ENCODE measurements at places on chromosomes 11 and 22. TPM values are rescaled to one million over a fixed set of nuclear protein-coding genes. Genes with fewer than 3 reads are reported as not detected.

GRCh38 chr22:32775957-32776356 lies 25.5 kb upstream of the TIMP3 start:
- no peak for DNase-seq

The KRTAP5-10 gene
- not detected for total RNA-seq

DNA sequence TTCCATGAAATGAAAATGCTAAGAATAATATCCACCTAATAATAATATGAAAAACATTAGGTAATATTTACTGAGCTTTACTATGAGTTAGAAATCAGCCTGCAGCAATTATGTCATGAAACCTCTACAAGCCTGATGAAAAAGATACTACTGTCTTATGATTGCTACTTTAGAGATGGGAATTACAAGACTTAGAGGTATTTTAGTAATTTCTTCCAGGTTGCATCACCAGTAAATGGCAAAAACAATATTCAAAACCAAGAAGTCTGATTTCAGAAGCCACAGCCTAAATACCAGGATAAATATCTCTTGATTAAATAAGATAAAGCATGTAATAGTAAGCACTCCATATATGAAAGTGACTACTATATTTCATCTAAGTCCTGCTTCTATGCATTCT lies 13.8 kb downstream of the OR5B21 start:
- no peak for DNase-seq

The MMP8 gene
- not detected for total RNA-seq

GRCh38 chr11:60786811-60787567 lies 1.9 kb downstream of the MS4A10 start:
- DNase-seq, result no peak

DNA sequence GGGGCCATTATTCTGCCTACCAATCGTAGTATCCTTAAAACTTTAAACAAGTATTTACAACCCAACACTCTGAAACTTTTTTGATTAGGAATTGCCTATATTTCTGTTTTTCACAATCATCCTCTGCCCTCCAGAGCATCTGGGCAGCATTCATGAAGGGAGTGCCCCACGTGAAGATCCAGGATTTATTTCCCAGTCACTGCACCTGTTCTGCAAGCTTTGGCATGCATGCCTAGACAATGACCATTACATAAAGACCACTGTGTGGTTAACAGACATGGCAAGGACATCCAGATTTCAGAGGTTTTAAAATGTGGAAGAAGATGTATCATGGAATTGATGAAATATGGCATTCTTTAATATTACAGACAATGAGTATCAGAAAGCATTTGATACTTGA lies 1083.8 kb downstream of the TBC1D22A start:
- DNase-seq, result no peak

- DNase-seq, result no peak
Measured at GRCh38 chr11:119772076-119772475, 43.1 kb upstream of the NECTIN1 start.

DNA sequence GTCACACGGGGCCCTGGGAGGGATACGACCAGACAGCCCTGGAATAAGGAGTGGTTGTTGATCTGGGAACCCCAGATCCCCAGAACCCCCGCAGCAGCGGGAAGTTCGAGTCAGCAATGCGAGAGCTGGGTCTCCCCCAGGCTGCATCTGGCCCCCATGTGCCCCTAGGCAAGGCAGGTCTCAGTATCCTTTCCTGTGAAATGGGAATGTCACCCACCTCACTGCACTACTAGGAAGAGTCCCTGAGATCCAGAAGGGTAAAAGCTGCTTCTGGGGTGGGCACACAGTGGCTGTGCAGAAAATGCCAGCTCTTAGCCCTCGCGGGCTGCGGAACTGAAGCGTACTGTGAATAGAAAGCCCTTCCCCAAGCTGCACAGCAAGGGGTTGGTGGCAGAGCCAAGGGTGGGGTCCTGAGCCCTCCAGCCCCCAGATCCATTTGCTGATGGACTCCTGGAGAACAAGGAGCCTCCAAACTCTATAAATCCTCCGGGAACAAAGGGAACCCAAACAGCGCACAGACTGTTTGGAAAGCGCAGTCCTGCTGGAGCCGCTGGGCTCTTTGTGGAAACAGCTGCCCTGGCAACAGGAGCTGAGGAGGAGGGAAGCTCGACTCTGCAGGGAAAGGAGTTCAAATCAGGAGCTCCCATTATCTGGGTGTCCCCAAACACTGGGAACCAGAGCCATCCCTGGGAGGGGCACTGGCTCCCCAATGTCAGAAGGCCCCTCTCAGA lies 68.2 kb upstream of the SHISAL1 start:
- DNase-seq, result no peak

DNA sequence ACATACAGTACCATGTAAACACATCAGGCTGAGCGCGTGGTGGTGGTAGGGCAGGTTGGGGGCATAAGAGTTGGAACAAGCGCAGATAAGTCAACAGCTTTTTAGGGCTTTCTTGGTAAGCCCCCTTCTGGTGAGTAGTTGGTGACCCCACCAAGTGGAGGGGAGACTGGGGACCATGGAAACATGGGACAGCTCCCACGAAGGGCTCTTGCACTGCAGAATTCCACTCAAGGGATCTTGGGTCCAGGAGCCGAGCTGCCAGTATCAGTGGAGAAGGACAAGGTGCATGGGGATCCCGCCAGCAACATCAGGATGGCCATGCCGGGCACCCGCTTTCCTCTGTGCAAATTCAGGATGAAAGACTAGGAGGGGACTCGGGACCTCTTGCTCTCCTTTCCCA lies 6.2 kb upstream of the APOA1 start:
- DNase-seq, result no peak

The TSGA10IP gene
- not detected for total RNA-seq

- DNase-seq, result no peak
Measured at GRCh38 chr22:48960576-48960975, 867.1 kb downstream of the BRD1 start.

- DNase-seq, result no peak
Measured at GRCh38 chr11:6327806-6328205, 7.5 kb upstream of the CAVIN3 start.

DNA sequence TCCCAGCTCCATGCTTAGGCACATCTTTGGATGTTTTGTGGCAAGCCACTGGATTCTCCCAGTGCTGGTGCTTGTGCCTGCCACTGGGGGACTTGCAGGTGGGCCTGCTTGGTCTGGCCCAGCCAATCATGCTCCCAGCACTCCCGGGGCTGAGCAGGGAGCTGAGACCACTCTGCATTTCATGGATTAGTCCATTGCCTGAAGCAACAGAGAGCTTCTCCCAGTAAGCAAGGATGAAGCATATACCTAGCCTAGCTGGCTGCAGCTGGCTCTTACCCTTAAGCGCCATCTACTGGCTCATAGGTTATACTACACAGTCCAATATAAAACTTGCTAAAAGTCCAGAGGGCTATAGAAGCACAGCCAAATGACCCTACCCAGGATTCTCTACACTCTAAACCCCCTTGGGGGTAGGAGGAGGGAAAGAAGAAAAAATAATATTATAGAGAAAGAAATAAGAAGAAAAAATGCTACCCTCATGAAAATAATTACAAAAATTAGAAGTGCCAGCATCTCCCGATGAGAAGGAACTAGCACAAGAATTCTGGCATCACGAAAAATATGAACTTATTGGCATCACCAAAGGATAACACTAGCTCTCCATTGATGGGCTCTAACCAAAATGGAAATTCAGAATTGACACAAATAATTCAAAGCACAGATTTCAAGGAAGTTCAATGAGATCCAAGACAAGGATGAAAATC lies 275.3 kb downstream of the C11orf87 start:
- no peak for DNase-seq

DNA sequence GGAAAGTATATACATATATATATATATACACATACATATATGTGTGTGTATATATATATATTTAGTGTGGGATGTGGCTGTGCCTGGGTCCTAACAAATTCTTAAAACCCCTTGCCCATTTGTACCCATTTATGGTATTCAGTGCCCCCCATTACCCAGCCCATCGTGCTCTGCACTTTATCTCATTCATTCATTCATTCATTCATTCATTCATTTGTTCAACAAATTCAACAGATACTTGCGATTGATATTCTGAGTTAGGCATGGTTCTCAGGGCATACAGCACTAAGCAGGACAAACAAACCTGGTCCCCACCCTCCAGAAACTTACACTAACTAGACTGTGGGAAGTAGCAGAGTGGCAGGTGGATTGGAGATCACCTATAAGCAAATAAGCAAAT lies 56.6 kb upstream of the LMO2 start:
- DNase-seq, result no peak

GRCh38 chr11:93569496-93569895 lies 26.3 kb upstream of the SMCO4 start:
- DNase-seq, result no peak

DNA sequence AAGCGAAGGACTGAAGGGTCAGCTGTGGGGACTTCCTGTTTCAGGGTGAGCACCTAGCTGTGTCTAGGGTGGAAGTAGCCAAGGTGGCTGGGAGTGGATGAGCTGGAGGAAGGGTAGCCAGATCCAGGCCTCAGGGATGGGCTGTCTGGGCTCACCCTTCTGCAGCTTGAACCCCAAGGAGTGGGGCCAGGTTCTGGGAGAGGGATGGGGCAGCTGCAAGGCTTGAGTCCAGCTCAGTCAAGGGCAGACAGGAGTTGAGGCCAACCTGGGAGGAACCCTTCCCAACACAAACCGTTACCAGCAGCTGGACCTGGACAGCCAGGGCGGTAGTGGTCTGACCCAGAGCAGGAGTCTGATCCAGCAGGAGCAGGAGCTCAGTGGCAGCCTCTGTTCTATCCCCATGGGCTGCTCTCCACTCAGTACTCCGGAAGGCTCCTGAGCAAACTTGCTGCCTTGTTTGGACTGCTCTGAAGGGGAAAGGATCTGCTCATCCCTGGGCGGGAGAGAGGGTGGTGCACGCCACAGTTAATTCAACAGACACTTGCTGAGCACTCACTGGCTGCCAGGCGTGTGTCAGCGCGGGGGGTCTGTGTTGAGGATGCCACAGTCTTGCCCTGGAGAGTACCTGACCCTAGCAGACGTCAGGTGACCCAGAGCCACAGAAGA lies 53.8 kb upstream of the THY1 start:
- no peak for DNase-seq

DNA sequence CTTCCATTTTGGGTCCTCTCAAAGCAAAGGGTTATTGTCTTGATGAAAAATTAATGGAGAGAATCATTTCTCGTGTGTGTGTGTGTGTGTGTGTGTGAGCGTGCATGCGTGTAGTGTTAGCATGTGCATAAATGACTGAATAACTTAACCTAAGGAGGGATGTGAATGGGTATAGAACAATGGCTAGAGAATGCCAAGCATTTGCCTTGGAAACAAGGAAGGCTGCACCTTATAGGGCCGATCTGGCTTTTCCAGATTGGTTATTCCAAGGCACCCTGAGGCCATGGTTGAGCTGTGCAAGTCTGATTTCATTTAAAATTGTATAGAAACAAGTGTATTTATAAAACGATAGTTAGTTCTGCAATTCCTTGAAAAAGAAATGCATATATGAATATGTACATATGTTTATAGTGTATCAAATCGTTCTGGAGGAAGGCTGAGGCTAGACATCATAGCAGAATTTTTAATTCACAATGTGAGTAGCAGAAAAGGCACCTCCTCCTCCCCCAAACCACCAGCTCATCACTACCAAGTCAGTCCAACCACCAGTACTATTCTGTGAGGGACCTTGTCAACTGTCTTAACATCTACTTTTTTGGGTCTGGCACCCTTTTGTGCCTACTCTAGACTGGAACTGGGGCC lies 322.7 kb upstream of the ISX start:
- no peak for DNase-seq

DNA sequence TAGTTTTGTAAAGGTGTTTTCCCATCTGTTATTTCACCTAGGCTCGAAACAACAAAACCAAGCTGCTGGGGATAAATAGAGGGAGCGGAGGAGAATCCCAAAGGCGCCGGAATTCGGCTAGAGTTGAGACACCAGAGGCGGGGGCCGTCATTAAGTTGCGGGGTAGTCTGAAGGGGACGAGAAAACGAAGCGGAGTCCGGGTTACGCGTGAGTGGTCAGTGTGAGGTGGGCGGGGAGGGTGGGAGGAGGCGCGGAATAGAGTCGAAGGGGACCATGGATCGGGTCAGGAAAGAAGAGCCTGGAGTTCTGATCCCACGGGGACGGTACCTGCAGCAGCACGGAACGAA lies 361 bp downstream of the SRPRA start:
- DNase-seq, result no peak

DNA sequence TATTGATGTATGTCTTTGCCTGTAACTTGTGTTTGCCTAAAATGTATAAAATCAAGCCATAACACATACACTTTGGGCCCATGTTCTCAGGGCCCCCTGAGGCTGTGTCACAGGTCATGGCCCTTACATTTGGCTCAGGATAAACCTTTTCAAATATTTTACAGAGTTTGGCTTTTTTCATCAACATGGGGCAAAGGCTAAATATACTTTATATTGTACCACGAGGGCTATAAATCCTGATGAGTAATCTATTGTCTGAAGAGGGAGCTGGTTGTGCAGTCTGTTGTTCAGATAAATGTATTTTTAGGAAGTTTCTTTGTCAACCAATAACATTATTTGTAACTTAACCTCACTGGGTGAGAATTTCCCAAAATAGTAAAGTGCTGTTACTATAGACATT lies 404.6 kb upstream of the DDI1 start:
- DNase-seq, result no peak

- DNase-seq, result no peak
Measured at GRCh38 chr11:61971248-61972111, 4.0 kb upstream of the FTH1 start.

The FCHSD2 gene
- total RNA-seq, result 45.0 TPM

The MRGPRF gene
- not detected for total RNA-seq

GRCh38 chr11:68551223-68551622 lies 90.7 kb downstream of the PPP6R3 start:
- no peak for DNase-seq

The SVIP gene
- 48.2 TPM for total RNA-seq

DNA sequence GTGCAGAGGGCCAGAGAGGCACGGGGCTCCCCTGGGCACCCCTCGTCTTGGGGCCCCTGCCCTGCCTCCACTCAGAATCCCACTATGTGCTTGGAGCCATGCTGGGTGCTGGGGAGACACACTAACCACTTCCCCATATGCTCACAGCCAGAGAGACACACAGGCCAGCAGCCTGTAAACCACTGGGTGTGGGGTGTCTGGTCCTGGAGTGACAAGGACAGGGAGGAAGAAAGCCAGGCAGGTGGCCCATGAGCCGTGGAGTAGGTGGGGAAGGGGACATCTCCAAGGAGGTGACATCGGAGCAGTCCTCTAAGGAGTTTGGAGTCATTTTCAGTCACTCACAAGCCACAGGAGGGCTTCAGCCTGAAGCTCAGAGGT lies 58.9 kb downstream of the CDKN1C start:
- DNase-seq, result no peak

The CYB561A3 gene
- total RNA-seq, result 35.6 TPM

DNA sequence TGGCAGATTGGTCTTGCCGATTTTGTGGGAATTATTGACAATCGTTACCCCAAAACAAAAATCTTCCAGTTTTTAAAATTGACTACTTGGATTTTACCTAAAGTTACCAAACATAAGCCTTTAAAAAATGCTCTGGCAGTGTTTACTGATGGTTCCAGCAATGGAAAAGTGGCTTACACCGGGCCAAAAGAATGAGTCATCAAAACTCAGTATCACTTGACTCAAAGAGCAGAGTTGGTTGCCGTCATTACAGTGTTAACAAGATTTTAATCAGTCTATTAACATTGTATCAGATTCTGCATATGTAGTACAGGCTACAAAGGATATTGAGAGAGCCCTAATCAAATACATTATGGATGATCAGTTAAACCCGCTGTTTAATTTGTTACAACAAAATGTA lies 37.2 kb downstream of the IGLL1 start:
- no peak for DNase-seq

- no peak for DNase-seq
Measured at GRCh38 chr22:16601437-16602223, 9.0 kb upstream of the CCT8L2 start.

GRCh38 chr11:101582236-101582988 lies 1.4 kb downstream of the TRPC6 start:
- DNase-seq, result no peak
